H7 (cell line): ENCODE measurements at places on chromosomes 1 and 21. TPM values are rescaled to one million over a fixed set of nuclear protein-coding genes. Genes with fewer than 3 reads are reported as not detected.
A peak's percentile ranks its signal among the peaks of the same experiment; 100 is the strongest.

CELA2B gene
- total RNA-seq, result not detected in 2 replicates

GRCh38 chr1:39574646-39575045 is 1.9 kb downstream of the PABPC4 start:
- peak; percentile 49 for DNase-seq

TNFSF18 gene
- total RNA-seq, result not detected in 2 replicates

CLIC6 gene
- 0.59 and 0.78 TPM in 2 replicates for total RNA-seq

DNA sequence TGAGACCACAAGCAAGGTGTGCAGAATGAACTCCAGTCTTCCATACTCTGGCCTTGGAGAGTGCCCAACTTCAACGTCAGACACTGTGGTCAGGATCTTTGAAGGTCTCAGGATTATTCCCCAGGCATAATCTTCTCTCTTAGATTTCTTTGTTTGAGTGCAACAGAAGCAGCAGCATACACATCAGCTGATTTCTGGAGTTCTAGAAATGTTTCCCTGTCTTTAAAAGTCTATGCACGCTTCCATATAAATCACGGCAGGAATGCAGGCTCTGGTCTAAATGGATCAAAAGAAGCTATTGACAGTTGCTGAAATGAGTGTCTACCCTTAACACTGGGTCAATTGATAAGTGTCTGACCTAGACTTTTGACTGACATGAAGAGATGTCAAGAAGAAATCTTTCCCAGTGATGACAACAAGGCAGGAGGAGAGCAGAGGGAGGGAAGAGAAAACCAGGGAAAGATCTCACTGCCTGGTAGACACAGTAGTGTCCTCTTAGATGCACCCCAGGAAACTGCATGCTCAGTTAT is 279.7 kb downstream of the SPATA17 start:
- DNase-seq, result no peak

KPRP gene
- total RNA-seq, result not detected in 2 replicates

- DNase-seq, result peak; percentile 68
Measured at GRCh38 chr1:214550013-214550856, 1.2 kb downstream of the PTPN14 start.

DNA sequence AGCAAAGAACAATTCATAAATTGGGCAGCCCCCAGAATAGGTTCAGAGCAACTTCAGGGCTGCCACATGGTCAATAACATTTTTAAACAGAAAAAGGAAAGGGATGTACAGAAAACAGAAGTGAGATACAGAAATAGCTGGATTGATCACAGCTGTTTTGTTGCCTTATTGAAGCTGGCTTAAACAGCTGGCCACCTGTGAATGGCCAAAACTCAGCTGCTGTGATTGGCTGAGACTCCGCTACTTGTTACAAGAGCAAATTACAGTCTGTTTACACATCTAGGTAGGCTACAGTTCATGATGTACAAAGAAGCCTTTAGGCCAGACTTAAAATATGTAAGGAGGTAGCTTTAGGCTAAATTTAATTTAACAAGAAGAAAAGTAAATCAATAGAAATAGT is 11.6 kb upstream of the IFNAR1 start:
- no peak for DNase-seq

BARHL2 gene
- total RNA-seq, result not detected in 2 replicates

DNA sequence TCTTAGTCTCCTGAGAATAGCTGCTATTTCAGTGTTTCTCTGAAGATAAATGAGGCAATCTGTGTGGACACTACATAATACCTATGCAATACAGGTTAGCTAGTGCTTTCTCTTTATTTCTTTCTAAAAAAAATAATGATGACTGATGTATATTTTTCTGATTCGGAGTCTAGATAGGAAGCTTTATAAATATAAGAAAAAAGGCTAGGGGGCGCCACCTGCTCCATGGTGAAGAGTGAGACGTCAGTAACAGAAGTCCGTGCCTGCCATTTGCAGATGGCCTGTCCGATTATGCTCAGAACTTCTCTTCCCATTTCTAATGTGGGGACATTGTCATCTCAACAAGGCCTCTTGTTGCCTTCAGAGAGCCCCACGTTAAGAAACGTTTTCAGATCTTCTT is 26.4 kb downstream of the QSOX1 start:
- DNase-seq, result peak; percentile 75

DNA sequence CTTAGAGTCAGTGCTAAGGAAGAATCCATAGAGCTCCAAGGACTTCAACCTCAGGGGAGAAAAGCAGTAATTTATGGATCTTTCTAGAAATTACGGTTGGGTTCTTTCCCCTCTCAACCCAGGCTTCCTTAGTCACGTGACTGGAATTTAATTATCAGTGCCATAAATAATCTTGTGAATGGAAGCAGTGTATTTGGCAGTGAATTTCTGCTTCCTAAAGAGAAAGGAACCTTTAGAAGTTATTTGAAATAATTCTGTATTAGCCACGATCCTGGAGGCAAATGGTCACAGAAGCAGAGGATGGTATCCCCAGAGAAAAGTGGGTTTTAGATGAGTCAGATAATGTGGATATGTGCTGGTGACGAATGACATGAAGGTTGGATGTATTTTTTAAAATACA is 89.6 kb downstream of the NFIA start:
- no peak for DNase-seq

DNA sequence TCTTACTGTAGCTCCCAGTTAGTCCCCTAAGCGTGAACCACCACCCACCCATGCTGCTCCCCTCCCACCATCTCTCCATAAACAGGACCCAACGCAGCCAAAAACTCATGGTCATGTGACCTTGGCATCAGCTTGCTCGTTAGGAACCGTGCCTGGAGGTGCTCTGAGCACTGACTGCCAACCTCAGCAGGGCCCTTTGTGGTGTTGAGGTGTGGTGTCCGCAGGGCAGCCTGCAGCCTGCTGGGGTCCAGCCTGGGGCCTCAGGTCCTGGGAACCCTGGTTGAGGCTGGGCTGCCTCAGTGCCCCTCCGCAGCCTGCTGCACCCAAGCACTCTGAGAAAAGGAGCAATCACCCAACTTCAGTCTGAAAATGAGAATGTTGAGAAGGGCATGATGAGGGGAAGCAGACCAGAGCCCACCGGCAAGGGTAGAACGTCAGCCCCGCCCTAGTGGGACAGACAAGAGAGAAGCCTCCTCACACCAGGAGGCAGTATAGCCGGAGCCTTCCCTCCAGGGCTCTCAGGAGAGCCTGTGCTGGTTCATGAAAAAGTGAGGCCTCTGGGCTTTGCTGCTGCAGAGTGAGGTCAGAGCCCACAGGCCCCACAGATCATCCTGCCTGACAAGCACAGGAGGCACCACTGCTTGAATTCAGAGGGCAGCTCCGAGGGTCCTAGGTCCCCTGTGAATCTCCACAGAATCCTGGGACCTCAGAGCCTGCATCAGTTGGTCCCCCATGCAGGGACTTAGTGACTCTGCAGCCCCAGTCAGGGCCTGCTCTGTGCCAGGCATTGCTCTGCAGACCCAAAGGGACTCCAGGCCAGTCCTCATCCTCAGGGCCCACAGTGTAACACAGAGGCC is 4.9 kb upstream of the COL6A2 start:
- peak; percentile 32 for DNase-seq

POMGNT1 gene
- total RNA-seq, result 87.1 and 95.2 TPM in 2 replicates

DNA sequence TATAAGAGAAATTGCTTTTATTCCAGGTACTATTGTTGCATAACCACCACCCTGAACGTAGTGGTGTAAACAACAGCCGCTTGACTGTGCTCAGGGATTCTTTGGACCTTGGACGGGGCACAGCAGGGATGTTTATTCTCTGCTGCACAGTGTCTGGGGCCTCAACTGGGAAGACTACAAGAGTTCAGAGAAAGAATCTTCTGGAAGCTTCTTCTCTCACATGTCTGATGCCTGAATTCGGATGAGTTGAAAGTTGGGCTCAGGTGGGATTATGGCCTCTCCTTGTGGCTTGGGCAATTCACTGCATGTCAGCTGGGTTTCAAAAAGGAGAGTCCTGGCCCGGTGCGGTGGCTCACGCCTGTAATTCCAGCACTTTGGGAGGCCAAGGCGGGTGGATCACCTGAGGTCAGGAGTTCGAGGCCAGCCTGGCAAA is 19.0 kb upstream of the SSBP3 start:
- no peak for DNase-seq

DNA sequence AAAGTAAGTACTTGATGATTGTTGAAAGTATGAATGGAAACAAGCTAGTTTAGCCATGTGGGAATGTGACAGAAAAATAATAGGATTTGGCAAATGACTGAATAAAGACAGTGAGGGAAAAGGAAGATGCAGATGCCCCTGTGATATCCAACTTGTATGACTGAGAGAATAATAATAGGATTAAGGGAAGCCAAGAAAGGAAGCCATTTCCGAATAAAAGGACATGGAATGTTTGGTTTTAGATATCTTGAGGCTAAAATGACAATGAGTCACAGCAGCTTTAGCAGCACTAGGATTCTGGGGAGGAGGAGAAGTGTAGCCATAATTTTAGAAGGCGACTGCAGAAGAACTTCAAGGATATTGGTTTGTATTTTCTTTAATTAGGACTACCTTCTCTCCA is 109.2 kb downstream of the TTLL7 start:
- no peak for DNase-seq

GRCh38 chr1:62064829-62065407 is 129.7 kb upstream of the L1TD1 start:
- DNase-seq, result no peak

LCE1B gene
- not detected in 2 replicates for total RNA-seq

TMCO1 gene
- 56.3 and 81.2 TPM in 2 replicates for total RNA-seq

GRCh38 chr1:93811326-93812065 is 67.5 kb downstream of the DNTTIP2 start:
- DNase-seq, result no peak

GRCh38 chr1:1788136-1788535 is 9.9 kb upstream of the NADK start:
- no peak for DNase-seq
